Progenitor cell of endocrine pancreas (in vitro differentiated cells): ENCODE measurements at places on chromosomes 7 and 10.

DNA sequence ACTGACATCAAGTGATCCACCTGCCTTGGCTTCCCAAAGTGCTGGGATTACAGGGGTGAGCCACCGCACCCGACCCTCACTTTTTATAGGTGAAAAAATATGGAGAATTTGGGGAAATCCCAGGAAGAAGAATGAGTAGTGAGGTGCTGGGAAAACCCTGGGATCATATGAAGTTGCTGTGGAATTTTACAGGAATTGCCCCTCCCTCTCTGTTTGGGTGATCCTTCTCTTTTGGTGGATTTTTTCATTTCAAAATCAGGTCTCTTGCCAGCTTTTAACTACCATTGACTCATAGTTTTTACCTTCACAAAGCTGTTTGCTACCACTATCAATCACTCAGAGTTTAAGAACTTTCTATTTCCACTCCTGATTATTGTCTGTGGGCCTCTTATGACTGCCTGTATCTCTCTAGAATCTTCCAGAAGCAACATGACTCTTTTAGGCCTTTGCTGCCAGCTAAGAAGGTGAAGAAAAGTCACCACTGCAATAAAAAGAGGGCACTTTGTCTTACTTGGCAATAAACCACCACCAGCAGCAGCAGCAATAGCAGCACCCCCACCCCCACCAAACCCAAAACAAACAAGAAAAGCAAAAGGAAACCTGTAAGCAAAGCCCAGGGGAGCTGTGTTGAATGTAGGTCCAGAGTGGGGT, 4.0 kb upstream of the GIMAP8 start:
- no peak for DNase-seq

DNA sequence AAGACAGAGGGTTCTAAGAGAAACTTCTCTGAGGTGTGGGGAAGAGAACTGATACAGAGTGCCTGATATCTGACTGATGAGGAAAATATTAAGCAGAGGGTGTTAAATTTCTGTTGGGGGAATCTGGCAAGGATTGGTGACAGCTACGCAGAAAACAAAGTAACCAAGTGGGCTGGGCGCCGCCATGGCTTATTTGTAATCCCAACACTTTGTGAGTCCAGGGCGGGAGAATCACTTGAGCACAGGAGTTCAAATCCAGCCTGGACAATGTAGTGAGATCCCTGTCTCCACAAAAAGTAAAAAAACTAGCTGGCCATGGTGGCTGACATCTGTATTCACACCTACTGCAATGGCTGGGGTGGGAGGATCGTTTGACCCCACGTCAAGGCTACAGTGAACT, 2.1 kb upstream of the C7orf25 start:
- no peak for DNase-seq

GRCh38 chr7:98365863-98366561, 34.9 kb downstream of the BAIAP2L1 start:
- DNase-seq, result no peak

DNA sequence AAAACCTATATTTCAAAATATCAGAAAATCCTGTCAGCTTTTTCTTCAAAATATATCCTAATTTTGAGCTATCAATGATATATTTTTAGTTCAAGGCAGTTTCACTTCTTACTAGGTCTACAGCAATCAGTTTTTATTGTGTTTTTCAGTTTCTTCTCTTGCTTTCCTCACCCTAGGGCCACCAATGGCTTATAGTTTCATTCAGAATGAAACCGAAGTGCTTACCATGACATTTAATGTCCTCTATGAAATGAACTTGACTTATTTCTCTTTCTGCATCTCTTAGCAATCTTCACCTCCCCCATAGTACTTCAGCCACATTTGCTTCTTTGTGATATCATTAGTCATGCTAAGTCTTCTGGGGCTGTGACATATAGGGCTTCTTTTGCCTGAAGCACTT, 100.3 kb downstream of the ARL5B start:
- DNase-seq, result no peak
